Left ventricle myocardium inferior (tissue), 1 donor: ENCODE measurements at places on chromosomes 5 and 9. TPM values are rescaled to one million over a fixed set of nuclear protein-coding genes. Genes with fewer than 3 reads are reported as not detected.

- no peaks in the 10 kb centered on the region for H3K36me3 ChIP-seq
- no peak overlapping the region for H3K27ac ChIP-seq
- H3K27me3 ChIP-seq = no peaks in the 10 kb centered on the region
- no peak for DNase-seq
Measured at GRCh38 chr9:22817181-22817580, 370.6 kb downstream of the DMRTA1 start.

The SNX18 gene
- 28.7 TPM for total RNA-seq

DNA sequence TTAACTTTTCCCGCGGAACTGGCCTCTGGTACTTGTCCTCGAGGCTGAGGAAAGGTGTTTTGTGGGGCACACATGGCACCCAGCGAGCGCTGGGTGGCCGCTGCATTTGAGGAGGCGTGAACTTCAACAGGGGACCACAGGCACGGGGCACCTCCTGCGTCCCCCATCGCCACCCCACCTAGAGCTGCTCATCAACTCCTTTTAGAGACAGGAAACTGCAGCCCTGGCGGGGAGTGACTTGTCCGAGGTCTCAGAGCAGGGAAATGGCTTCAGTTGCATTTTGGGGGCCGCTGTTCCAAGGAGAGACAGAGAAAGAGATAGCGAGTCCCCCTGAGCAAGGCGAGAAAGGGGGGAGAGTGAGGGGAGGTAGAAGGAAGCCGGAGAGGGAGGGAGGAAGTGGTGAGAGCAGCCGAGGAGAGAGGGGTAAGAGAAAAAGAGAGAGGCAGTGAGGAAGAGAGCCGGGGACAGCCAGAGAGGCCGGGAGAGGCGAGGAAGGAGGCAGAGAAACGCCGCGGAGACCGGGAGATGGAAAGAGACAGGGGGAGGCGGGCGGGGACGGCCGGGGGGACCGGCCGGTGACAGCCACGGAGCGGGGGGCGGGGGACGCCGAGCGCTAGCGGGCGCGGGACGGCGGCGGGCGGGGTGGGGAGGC, 12.5 kb upstream of the LHX2 start:
- no peak for DNase-seq
- peaks cover 97% of the 10 kb centered on the region for H3K27me3 ChIP-seq
- no peaks in the 10 kb centered on the region for H3K36me3 ChIP-seq
- peak overlapping the region; percentile 52 for H3K4me3 ChIP-seq

DNA sequence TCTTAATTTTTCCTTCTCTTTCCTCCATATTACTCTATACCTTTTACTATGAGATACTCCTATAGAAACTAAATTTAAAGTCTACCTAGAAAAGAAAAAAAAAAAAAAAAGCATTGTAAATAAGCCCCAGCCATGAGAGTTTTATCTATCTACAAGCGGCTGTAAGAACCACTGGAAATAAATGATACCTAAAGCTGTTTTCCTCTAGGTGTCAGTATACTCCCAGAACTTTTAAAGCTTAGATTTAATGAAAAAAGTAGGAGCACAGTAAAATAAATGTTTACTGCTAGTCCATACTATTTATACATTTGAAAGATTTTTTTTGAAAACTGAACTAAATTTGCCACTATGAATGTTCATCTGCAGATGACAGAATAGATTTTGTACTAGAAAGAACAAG, 26.2 kb downstream of the TYRP1 start:
- no peak for DNase-seq
- no peaks in the 10 kb centered on the region for H3K27me3 ChIP-seq
- H3K36me3 ChIP-seq = no peaks in the 10 kb centered on the region
- H3K27ac ChIP-seq = no peak overlapping the region

DNA sequence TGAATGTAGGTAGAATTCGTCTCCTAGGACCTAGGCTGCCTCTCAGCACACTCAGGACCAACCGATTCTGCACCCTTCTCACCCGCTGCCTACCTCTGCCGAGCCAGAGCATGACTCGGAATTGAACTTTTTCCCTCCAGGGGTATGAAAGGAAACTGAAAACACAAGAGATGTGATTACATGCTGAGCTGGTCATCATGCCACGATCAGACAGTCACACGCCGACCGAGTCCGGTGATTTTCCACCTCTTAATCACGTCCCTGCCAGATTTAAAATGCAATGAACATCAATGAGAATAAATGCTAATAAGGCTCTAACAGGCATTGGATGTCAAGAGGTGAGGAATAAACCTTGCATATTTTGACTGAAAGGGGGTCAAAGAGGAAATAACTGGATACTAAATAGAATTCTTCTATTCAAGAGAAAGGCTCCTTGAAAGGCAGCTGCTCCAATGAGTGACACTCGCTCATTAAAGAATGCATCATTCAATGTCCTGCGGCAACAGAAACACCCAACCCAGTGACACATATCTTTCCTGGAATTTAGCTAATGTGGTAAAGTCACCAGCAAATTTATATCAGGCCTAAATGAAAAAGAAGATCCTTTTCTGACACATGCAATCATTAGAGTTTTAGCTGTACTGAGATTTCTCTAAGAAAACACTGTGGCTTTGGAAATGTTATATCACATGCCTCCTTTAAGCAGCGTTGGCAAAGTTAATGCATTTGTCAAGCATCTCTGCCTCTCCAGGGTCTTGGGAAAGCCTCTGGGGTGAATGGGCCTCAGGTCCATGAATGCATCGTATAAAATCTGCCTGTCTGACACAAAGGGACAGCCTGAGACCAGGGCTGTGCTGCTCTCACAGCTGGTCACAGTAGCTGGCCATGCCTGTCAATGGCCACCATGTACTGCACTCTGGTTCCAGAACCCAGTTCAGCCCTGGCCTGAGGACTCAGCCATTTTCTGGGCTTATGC, 128.7 kb downstream of the SPOCK1 start:
- no peak for DNase-seq
- no peaks in the 10 kb centered on the region for H3K36me3 ChIP-seq
- H3K4me3 ChIP-seq = no peak overlapping the region
- H3K27ac ChIP-seq = no peak overlapping the region
- H3K4me1 ChIP-seq = no peaks in the 10 kb centered on the region

DNA sequence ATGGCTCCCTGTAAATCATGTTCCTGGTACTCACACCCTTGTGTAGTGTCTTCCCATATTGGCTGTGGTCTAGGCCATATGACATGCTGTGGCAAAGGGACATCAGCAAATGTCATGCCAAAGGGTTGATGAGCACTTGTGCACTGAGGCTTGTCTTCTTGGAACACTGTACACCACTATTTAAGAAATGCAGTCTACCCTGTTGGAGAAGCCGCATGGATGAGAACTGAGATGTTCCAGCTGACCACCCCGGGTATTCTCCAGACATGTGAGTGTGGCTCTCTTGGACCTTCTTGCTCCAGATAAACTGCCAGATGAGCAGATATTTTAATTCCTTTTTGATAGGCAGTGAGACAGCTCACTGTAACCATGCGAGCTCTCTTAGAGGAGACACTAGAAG, 20.5 kb upstream of the NPR3 start:
- H3K27me3 ChIP-seq = no peaks in the 10 kb centered on the region
- no peak overlapping the region for H3K27ac ChIP-seq
- H3K4me1 ChIP-seq = peaks cover 24% of the 10 kb centered on the region
- DNase-seq = no peak
- H3K4me3 ChIP-seq = no peak overlapping the region

DNA sequence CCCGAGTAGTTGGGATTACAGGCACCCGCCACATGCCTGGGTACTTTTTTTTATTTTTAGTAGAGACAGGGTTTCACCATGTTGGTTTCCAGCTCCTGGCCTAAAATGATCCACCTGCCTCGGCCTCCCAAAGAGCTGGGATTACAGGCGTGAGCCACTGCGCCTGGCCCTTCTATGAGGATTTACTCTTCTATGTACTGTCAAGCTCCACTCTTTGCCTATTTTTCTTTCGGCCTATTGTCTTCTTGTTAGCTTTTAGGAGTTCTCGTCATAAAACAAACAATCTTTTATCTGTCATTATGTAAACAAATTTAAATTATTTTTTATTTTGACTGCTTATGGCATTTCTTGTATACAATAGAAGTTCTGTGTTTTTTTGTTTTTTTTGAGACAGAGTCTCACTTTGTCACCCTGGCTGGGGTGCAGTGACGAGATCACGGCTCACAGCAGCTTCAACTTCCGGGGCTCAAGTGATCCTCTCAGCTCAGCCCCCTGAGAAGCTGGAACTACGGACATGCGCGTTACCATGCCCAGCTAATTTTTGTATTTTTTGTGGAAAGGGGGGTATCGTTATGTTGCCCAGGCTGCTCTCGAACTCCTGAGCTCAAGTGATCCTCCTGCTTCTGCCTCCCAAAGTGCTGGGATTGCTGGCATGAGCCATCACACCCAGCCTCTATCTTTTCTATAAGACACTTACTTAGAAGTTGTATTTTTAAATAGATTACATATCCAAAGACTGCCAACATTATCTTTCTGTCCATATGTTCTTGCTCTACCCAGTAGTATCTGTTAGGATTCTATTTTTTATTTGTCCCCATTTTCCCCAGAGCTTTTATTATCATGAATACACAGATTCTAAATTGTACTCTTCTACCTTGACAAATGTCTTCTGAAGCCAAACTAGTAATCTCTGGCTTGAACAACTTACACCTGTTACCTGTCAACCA, 29.2 kb downstream of the CSNK1A1 start:
- H3K36me3 ChIP-seq = peaks cover 17% of the 10 kb centered on the region
- peak overlapping the region; percentile 36 for H3K27ac ChIP-seq
- DNase-seq = no peak
- no peaks in the 10 kb centered on the region for H3K27me3 ChIP-seq
- no peak overlapping the region for H3K4me3 ChIP-seq
- peaks cover 100% of the 10 kb centered on the region for H3K4me1 ChIP-seq

- H3K4me3 ChIP-seq = no peak overlapping the region
- no peak overlapping the region for H3K27ac ChIP-seq
- no peaks in the 10 kb centered on the region for H3K27me3 ChIP-seq
- H3K36me3 ChIP-seq = peaks cover 7% of the 10 kb centered on the region
- DNase-seq = no peak
Measured at GRCh38 chr5:81604193-81604592, 146.7 kb downstream of the SSBP2 start.
